ENCODE measurements at places on chromosomes 11 and 22.
A peak's percentile ranks its signal among the peaks of the same experiment; 100 is the strongest.

DNA sequence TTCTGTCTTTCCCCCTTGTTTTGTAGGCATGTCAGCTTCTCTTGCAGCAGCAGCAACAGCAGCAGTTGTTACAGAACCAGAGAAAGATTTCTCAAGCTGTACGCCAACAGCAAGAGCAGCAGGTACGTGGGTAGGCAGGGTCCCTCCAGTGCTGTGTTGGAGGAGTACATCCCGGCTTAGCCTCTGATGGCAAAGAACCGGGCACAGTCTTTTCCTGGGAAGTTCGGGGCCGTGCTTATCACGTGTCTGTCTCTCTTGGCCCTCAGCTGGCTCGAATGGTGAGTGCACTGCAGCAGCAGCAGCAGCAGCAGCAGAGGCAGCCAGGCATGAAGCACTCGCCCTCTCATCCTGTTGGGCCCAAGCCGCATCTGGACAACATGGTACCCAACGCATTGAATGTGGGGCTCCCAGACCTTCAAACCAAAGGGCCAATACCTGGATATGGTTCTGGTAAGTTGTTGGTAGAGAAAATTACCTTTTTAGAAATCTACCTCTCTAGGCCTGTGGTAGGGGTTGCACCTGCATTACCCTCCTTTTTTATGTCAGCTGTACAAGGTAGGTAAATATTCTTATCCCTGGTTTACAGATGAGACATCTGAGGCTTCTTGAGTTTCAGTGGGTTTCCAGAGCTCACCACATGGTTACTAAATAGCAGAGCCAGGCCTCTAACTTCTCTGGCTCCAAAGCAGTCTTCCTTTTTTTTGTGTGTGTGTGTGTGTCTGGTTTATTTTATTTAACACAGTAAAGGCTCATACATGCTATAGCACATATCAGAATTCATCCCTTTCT lies 45.2 kb upstream of the ADSL start:
- no peak for DNase-seq

- DNase-seq, result no peak
These were observed 25.2 kb upstream of the PTPRJ start for GRCh38 chr11:47955061-47955755.

DNA sequence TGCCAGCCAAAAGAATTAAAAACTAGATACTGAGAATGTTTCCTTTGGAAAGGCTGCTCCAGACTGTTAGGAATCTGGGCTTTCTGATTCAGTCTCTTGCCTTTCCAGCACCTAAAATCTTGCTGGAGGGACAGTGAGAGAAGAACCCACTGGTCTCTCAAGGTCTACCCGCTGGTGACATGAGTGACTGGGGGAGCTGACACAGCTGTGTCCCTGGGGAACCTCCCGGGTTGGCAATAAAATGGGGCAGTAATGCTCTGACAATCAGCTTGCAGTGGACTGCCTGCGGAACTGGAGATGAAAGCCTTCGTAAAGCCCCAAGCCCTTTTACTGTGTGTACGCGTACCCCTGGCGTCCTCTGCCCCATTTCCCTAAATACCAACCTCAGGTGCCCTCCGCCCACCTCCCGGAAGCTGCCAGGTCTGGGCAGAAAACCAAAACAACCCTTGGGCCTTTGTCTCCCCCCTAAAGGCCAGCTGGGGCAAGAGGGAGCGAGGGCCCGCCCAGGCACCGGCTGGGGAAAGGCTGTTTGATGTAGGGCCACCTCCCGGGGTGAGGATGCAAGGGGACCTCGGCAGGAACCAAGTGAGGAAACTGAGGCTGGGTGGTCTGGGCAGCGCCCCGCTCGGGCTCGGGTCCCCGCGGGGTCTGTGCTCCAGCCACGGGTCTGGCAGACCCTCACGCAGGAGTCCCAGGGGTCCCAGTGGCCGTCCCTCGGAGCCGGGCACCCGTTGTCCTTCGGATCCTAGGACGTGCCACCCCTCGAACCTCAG lies 741 bp downstream of the CARS1 start:
- DNase-seq, result no peak

DNA sequence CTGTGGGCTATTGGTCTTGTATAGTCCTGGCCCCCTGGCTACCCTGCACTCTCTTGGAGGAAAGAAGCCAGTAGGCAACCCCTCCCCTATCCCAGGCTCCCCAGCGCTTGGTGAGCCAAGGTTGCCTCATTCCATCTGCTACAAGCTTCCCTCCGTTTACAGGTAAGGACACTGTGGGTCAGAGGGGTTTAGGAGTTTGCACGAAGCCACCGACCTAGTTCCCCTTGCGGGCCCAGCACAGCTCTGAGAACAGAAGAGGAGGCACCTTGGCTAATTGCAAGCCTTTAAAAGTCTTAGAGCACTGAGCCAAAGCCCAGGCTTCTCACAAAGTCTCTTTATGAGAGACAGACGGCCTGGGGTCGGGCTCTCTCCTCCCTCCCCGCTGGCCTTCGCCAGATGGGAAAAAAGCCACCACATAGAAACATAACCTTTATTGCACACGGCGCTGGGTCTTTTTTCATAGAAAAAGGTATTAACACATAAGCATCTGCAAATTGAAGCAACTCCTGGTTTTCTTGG lies 99.8 kb downstream of the CEP164 start:
- no peak for DNase-seq

- DNase-seq, result no peak
These were observed 65.6 kb downstream of the INSC start for GRCh38 chr11:15180212-15180792.

- peak; percentile 88 for DNase-seq
These were observed 2.7 kb upstream of the NEAT1 start for GRCh38 chr11:65419772-65420481.

GRCh38 chr11:15327786-15328231 lies 213.1 kb downstream of the INSC start:
- DNase-seq, result no peak

GRCh38 chr11:110989428-110990133 lies 255.9 kb upstream of the POU2AF2 start:
- no peak for DNase-seq

- DNase-seq, result no peak
These were observed 1.3 kb upstream of the RAG1 start for GRCh38 chr11:36566407-36567053.
